ENCODE measurements at places on chromosomes 2 and 18.

DNA sequence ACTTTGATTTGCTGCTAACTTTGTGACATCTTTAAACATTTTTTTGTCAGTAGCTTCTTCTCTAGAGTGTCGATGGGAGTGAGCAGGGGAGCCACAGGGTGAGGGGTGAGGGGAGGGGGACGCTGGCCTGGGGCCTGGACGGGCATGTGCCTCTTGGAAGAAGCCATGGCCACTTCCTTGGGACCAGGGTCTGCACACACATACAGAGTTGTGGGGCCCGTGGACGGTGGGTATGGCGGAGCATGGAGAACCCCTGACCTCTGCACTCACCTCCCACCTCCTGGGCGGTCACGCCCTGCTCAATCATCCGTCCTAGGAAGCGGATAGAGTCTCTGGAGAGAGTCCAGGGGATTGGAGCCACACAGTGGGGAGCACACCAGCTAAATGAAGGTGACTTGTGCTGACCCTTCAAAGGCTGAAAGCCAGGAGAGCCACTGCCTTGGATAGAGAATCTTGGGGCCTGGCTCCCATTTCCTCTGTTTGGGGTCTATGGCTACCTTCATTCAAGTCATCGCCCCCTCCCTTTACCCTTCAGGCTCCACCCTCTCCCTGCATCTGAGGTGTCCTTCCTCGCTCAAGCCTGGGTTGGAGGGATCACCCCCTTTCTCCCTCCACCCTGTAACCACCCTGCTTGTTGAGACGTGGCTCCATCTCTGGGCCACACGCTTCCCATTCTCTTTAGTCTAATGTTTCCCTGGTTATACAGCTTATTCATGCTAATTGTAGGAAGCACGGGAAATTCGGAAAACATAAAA, 63.9 kb upstream of the HAAO start:
- DNase-seq = no peak

- no peak for DNase-seq
Observed at GRCh38 chr2:113709022-113709421, 47.4 kb downstream of the SLC35F5 start.

GRCh38 chr2:128511731-128512378, 193.2 kb upstream of the HS6ST1 start:
- no peak for DNase-seq

DNA sequence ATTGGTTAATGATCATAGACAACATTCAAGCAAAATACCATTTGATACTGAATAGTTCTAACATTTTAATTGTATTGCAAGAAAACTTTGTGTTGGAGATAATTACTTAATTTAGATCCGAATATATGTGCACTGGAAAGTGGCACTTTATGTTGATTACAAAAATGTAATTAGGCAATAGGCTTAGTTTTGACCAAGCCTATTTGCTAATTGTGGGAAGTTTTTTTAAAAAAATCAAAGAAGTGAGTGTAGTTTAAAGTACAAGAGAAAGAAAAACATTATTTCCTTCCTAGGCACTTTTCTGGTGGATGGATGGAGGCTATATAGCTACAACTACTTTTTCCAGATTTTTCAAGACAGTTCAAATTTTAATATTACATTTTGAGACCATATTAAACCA, 18.3 kb upstream of the PELI1 start:
- DNase-seq = no peak

DNA sequence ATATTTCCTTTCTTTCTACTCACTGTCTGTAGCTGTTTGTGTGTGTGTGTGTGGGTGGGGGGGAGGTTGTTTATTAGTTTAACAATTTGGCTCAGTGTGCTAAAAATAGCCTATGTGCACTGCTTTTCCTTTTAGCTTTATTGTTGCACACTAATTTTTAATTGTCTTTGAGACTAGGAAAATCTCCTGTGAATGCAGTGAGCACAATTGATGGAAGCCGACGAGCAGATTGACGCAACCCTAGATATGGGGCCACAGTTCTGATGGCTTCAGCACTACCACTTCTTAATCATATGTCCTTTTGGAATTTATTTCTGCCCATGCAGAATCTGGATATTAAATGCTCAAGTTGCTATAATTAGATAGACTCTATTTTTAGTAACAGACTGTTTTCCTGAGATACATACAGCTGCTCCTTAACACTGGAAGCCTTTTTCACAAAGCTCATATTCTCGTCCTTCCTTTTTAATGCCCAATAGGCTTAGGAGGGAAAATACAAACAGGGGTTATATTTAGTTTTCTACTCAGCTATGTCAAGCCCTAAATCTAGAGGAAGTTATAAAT, 109.1 kb downstream of the IRS1 start:
- no peak for DNase-seq

- no peak for DNase-seq
Observed at GRCh38 chr18:58491113-58491696, 137.7 kb downstream of the ALPK2 start.

DNA sequence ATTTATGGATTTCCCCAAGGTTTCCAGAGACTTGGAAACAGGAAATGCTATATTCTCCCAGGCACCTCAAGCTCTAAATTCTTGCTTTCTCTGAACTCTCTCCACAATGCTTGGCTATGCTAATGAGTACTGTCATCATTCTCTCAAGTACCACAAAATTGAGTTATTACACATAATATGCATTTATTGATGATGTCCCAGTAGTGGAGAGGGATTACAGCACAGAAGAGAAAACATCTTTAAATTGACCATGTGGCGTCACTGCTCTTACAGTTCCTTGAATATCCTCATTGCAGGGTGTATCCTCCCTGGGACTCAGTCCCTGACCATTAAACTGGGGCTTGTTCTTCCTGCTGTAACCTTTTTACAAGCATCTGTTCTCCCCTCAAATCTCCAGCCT, 681.1 kb upstream of the FANCL start:
- DNase-seq = no peak

GRCh38 chr2:57711991-57712390, 334.6 kb upstream of the VRK2 start:
- DNase-seq = peak; percentile 88

DNA sequence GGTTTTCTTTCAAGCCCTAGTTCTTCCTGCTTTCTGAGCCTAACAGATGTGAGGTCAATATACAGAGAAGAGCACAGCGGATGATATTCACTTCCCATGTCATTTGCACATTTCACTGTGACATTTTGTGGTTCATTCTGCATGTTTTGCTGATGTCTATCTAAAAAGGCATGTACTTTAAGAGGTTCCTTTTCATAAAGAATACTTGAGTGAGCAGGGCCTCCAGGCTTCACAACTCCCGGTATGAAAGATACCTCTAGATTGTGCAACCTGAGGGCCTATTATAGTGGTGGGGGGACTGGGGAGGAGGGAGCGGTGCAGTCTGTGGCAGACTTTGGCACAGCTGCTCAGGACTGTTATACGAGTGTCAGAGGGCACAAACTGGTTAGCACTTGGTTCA, 54.6 kb downstream of the CPO start:
- DNase-seq = no peak

GRCh38 chr2:69089266-69089665, 76.3 kb downstream of the ANTXR1 start:
- DNase-seq = no peak

DNA sequence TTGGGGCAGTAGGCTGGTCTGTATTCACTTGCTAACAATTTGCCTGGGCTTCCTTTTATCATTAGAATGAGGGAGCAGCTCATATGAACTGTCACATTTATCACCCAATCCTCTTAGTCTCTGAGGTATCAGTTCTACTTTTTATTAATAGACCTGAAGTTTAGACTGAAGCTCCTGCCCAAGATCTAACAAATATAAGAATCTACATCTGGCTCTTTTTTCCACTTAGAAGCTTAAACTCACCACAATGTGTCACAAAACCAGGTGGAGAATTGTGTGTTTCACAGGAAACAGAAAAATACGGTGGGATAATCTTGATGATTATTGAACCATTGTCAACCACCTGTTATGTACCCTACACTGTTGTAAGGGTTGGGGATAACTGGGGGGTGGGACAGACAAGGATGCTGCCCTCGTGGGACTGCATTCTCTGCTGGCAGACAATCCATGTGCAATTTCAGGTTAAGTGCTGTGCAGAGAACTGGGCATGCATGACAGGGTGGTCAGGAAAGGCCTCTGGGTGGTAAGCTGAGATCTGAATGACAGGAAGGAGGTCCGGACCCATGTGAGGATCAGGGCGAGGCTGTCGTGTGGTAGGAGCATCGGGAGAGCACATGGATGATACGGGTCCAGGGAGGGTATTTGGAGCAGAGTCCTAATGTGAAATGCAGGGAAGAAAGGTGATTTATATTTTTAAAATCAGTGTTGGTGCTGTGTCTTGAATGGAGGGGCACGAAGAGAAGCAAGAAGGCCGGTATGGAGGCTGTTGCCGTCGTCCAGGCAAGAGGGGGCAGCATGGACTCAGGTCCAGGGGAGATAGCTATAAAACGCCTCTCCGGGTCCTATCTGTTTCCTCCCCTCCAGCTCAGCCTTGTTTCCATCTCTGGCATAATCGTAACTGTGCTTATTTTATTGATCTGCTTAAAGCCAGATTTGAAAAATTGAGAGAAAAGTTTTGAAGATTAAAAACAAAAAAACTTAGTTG, 17.6 kb downstream of the MYL12B start:
- no peak for DNase-seq

GRCh38 chr2:189791338-189792042, 7.2 kb downstream of the PMS1 start:
- peak; percentile 89 for DNase-seq

DNA sequence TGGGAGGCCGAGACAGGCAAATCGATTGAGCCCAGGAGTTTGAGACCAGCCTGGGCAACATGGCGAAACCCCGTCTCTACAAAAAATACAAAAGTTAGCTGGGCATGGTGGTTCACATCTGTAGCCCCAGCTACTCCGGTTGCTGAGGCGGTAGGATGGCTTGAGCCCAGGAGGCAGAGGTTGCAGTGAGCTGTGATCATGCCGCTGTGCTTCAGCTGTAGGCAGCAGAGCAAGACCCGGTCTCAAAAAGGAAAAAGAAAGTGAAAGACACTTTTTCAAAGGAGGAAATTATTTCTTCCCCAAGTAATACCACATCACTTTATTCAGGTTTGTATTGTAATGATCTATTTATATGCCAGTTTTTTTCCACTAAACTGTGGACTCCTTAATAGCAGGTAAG, 35.7 kb upstream of the TAF4B start:
- DNase-seq = no peak

DNA sequence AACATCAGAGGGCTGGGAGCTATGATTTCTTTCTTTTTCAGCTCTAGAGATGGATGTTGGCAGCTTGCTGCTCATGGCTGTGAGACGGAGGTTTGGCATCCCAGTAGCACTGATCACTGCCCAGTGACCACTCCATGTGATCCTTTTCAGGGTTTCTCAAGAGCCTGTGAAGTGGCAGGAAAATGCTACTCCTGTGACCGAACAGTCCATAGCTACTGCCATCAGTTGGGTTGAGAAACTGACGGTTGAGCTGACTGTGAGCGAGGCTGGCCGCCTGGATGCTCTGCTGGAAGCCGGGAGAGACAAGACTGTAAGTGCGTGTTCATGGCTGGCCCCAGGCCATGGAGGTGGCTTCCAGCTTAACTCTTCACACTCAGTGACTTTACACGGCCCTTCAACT, 34.2 kb downstream of the VWA3B start:
- no peak for DNase-seq
